ENCODE measurements at places on chromosomes 13 and 19. TPM values are rescaled to one million over a fixed set of nuclear protein-coding genes. Genes with fewer than 3 reads are reported as not detected.

IZUMO1 gene
- not detected for total RNA-seq

FLT1 gene
- total RNA-seq, result 2.0 TPM

CCDC8 gene
- total RNA-seq, result 62.5 TPM

IGFL1 gene
- not detected for total RNA-seq

ZNF230 gene
- total RNA-seq, result 3.6 TPM

CEACAM6 gene
- total RNA-seq, result not detected

RDH8 gene
- not detected for total RNA-seq

FAM216B gene
- not detected for total RNA-seq
